ENCODE measurements at places on chromosomes 4 and X.

DNA sequence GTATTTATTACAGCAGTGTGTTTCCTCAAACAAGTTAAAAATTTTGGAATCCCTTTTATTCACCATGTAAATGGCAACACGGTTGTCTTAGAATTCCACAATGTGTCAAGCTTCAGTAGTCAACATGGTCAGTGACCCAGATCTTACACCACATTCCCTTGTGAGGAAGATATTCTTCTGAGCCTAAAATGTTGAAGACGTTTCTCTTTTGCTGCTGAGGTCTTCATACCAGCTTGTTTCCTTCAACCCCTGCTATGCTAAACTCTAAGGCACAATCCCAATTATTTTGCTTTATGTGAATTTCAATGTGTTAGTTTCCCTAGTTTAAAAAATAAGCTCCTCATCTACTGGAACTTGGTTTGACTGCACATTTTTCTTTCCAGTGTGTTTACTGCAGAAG lies 17.6 kb upstream of the LDB2 start:
- no peak for DNase-seq

DNA sequence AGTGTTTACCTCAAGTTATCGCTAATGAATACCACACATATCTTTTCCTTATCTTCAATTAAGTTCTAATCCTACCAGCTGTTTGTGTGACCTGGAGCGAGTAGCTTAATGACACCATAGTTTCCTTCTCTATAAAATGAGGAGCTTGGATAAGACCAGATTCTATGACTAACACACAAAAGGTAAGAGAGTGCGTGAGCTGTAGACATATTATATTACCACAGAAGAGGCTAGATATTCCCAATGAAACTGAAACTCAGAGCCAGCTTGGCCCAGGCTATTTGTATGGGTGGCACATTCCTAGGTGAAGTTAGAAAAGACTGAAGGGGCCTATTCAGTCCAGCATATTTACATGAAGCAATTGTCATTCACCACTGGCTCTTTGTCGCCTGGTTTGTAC lies 30.2 kb downstream of the ASB5 start:
- DNase-seq = peak; percentile 48

DNA sequence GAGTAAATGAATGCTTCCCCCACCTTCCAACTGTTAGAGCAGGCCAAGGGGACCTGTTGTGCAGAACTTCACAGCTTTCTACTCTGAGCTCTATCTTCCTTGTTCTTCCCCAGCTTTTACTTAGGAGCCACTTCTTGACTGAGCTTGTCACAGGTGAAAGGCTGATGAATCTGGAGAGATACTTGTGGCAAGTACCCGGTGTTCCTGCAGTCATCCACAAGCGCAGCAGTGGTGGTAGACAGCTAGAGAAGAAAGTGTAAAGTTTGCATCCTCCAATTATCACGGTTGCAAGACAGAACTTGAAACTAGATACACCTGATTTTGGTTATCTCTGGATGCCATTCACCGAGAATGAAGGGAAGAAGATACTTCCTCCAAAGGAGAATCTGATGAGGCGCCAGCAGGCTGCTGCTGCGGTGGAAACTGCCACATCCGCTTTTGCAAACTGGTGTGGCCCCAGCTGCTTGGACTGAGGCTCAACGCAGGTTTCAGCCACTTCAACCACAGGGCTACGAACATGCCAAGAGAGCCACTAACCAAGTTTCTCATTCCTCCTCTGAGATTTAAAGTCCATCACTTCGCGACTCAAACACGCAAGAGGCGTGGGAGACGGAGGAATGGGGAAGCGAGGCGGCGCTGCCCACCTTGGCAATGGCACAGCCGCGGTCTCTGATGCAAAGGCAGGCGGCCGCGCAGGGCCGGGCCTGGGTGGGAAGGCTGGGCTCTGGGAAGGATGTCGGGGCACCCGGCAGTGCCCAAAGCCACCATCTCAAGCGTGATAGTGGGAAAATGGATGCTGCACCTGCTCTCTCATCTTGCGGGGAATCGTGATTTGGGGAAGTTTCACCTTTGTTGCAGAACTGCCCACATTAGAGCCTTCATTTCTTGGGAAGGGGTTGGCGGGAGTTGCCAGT lies 1.3 kb upstream of the FHIP1A start:
- DNase-seq = no peak

DNA sequence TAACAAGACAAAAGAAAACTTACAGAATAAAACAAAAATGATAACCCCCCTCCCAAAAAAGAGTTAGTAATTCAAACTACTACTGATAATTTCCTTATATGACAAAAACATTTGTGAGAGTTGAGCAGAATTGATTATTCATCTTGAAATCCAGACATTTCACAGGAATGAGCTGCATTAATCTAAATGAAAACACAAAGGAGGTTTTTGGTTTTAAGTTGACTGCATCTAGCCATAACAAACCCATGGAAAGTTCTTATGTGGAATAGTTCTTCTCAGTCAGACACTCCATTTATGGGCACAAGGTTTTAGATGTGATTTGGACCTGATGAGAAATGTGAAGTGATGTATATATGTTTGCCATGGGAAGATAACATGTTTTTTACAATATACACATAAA lies 95.4 kb downstream of the VCX2 start:
- DNase-seq = no peak

GRCh38 chr4:101262683-101263082 lies 84.6 kb downstream of the PPP3CA start:
- DNase-seq = no peak

GRCh38 chr4:23266401-23266800 lies 573.7 kb downstream of the GBA3 start:
- no peak for DNase-seq

- no peak for DNase-seq
Measured at GRCh38 chr4:99934891-99935290, 11.5 kb downstream of the DNAJB14 start.

Data from iris pigment epithelial cell (primary cell).